ENCODE measurements at places on chromosomes 4 and X.

GRCh38 chrX:154712781-154713740 lies 37.8 kb downstream of the GAB3 start:
- no peak for DNase-seq

- no peak for DNase-seq
These were observed 84.6 kb upstream of the PACRGL start for GRCh38 chr4:20615486-20616260.

DNA sequence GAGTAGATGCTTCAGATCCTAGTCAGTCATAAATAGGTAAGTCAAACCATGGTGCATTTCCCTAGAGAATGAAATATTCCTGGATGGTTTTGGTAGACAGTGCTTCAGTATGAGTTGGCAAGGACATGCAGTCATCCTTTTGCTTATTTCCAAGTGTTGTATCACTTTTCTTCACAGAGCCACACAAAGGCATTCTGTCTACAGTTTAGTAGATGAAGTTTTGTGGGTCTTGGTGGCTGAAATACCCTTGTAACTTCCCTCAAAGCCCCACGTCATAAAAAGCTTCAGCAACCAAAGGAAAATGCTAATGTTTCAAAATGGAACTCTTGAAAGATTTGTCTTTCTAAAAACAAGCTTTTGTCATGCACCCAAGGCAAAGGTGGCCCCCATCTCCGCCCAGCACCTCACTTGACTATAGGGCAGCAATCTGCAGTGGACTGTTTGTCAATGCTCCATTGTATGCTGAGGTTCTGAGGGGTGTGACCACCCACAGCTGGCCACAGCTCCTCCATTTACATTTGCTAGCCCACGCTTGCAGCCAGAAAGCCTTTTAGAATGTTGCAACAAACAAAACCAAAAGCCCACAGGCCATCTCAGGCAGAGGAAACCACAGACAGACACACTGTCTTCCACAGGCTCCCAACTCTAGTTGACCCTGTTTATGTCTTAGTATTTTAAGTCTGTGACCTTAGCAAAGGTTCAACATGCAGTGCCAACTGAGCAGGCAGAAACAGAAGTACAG lies 87.1 kb upstream of the FAM9C start:
- DNase-seq: no peak

- DNase-seq: no peak
These were observed 41.0 kb downstream of the AMELX start for GRCh38 chrX:11334165-11334564.

DNA sequence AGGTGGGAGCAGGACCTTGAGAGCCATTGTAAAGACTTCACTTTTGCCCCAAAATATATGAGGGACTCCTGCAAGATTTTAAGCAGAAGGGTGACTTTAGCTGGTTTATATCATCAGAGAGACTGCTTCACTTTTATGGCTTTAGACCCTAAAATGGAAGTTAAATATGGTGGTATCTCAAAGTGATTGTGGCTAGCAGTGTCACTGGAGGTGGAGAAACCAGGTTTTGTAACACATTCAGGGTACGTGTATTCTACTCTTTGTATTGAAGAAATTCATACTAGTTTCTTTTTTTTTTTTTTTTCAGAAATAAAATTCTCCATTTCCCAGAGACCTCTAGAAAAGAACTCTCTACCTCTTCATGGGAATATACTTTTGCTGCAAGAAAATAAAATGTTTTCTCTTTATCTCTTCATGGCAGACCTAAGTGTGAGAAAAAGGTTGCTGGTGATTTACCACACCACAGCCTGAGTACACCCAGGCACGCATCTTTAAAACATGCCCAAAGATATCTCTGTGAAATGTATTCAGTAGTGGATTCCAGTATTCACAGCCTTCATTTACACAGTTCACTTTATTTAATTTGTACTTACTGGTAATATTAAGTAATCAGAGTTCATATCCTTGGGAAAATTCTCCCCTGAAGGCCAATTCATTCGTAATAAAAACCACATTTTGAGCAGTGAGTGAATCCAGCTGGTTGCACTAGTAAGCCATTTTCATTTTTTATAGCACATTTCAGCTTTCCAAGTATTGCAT lies 74.3 kb upstream of the GUCY1A1 start:
- DNase-seq: no peak

GRCh38 chr4:60930866-60931265 lies 269.3 kb upstream of the ADGRL3 start:
- DNase-seq: no peak

- DNase-seq: no peak
These were observed 771 bp upstream of the RBPJ start for GRCh38 chr4:26319949-26320537.

GRCh38 chrX:10217198-10217597 lies 60.4 kb downstream of the CLCN4 start:
- DNase-seq: no peak

GRCh38 chr4:76087007-76087769 lies 12.7 kb downstream of the ART3 start:
- peak; percentile 2 for DNase-seq

- no peak for DNase-seq
These were observed 128.0 kb upstream of the VEGFC start for GRCh38 chr4:176920694-176921093.

DNA sequence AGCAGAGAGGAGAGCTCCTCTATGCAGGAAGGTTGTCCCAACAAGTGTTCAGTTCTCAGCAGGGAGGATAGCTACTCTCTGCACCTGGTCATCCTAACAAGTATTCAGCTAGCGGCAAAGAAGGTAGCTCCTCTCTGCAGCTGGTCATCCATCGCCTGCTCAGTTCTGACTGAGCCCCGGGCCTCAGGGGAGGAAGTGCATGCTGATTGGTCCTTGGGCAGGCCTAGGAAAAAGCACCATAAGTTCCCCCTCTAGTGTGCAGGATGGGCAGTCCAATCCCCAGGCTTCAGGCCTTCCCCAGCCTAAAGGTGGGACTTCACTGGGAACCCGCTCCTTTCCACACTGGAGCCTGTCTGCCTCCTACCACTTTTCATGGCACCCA lies 4.4 kb upstream of the FBXW7 start:
- DNase-seq: no peak

GRCh38 chr4:141020801-141021261 lies 112.4 kb downstream of the RNF150 start:
- no peak for DNase-seq

DNA sequence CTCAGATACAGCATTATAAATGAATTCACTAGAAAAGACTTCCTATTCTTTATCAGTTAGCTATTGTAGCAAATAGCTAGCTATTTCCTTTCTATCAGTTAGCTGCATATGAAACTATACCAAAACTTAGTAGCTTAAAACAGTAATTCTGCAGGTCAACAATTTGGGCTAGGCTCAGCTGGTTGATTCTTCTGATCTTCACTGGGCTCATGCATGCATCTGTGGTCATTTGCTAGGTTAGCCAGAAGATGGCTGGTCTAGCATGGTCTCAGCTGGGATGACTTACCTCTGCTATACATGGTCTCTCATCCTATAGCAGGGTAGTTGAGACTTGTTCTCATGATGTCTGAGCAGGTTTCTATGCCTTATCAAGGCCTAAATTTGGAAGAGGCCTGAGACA lies 147.4 kb downstream of the CENPC start:
- no peak for DNase-seq

- no peak for DNase-seq
These were observed 36.3 kb downstream of the OPHN1 start for GRCh38 chrX:68396953-68397352.

DNA sequence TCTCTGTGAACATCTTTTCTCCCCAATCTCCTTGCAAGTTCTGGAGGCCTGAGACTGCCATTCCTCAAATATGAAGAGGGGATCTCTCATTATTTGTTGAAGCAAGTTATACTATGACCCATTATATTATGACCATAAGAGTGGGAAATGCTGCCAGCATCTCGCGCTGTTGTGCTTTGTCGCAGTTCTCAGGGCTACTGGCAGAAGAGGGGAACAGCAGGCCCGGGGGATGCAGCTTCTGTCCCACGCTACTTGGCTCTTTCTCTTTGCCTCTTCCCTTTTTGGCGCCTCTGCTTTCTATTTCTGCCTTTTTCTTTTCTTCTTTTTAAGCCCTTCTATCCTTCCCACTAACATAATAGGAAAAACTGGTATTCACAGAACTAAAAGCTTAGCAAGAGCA lies 64.2 kb downstream of the GEMIN8 start:
- DNase-seq: no peak

DNA sequence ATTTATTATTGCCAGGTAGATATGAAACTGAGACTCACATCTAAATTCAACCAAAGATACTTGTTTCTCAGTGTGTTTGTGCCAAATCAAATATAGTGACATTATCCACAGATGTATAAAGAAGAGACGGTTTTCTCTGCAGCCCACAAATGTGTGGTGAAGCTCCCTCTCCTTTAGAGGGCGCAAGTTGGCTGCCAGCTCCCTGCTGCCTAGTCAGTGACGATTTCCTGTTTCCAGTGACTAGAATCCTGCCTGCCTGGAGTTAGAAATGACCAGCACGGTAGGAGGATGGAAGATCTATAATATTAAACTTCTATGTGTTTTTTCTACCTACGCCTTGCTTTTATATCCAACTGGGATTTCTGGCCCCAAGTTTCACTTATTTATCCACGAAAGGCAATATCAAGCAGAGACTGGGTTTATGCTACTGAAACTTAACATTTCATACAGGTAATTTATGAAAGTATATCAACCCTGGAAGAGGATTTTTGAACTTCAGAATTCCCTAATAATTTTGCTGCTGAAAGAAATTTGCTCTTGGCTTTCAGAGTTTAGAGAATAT lies 1793.7 kb upstream of the TENM3 start:
- peak; percentile 86 for DNase-seq

DNA sequence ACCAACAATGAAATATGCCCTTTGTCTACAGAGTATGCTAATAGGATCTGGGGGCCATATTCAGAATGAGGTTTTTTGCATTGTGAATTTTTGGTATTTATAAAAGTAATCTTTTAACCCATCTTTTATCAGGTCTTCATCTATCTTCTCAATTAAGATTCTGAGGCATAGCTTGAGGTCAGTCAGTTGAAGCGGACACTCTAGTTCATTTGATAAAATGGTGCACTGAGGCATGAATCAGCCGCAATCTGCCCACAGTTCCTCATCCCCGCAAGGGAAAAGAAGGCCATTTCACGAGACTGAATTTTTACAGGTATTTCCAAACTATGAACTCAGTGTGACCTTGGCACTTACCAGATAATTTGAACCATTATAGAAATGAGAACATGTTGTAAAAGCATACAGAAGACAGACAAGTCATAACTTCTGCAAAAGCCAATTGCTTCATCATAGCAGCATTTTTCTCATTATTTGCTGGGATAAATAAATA lies 19.3 kb upstream of the VCX2 start:
- no peak for DNase-seq

DNA sequence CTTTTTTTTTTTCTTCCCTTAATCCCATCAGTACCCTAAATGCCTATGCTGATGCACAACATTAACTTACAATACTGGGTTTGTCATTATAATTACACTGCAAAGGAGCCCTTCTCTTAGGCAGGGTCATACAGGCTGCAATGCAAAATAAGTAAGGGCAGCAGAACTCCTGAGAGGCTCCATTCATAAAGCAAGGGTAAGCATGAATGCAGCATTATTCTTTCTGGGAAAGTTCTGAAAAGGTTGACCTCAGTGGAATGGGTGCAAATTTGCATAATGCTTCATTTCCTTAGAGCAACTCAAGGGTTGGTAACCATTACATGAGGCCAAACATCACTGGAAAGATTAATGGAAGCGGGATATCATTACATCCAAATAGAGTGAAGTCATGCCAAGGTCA lies 789.2 kb downstream of the KLHL13 start:
- DNase-seq: no peak

- no peak for DNase-seq
These were observed 419.2 kb upstream of the CT83 start for GRCh38 chrX:116881961-116882360.

- no peak for DNase-seq
These were observed 29.8 kb upstream of the IL13RA2 start for GRCh38 chrX:115047181-115047580.

DNA sequence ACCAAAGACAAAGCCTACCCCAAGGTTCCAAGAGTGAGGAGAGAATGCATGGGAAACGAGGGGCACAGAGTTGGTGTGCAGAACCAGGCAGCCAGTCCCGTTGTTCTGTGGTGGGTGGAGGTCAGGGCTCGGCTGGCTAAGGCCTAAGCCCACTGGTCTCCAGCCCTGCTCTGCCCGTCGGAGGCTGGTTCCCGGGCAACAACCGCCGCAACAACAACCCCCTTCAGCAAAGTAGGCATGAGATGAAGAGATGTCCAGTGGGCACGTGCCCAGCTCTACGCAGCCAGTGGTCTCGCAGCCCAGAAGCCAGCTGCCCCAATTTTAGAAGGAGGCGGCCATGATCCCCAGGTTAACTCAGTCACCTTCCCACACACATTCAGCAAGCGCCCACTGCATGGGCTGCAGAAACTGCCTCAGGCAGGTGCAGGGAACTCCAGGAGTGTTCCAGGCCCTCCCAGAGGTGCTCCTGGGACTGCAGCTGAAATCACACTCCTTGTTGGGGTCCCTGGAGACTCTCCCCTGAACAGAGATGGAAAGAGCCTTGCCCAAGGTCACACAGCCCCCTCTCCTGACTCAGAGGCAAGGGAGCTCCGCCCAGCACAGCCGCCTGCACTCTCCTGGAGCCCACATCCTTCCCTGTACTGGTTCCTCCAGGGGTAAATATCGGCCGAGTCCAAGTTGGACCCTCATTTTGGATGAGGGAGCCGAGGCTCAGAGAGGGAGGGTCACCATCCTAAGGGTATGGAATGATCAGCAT lies 25.4 kb upstream of the HTRA3 start:
- no peak for DNase-seq

DNA sequence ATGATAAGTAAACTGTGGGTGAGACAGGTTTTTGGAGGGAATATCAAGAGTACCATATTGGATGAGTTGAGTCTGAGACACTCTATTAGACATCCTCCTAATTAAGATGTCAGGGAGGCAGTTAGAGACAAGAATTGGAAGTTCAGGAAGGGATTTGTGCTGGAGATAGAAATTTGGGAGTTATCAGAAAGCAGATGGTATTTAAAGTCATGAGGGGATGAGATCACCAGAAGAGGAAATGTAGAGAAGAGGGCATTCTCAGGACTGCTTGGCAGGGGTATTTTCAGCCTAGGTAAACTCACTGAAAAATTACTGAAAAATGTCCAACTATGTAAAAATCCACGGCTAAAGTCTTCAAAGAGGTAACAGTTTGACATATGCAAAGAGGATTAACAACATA lies 161.6 kb upstream of the PGRMC2 start:
- no peak for DNase-seq
